ENCODE measurements at places on chromosomes 1 and 21. TPM values are rescaled to one million over a fixed set of nuclear protein-coding genes. Genes with fewer than 3 reads are reported as not detected.

- DNase-seq: no peak
Observed at GRCh38 chr1:228093050-228093906, 9.8 kb downstream of the C1orf35 start.

- no peak for DNase-seq
Observed at GRCh38 chr1:178344513-178345091, 152.2 kb downstream of the CLEC20A start.

DNA sequence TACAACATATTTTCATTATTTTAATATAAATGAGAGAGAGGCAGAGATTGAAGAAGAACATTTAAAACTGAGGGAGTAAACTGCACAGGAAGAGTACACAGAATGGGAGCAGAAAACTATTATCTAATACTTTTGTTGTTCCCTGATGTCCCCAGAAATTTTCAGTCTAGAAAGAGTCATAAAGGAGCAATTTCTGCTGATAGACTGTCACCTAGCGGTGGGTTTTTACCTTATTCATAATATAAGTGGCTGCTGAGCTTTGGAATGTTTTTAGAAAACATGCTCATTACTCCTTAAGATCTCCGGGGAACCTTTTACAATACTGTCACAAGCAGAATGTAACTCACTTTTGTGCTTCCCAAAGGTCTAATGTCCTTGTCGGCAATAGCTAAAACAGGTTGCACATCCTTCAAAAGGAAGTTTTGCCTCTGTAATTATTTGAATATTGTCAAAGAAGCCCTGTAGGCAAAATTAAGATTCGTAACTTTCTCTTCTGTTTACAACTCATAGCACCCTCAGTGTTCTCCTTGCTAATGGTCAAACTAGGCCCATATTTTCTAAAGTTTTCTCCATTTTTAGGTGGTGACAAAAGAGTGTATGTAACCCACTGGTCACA lies 4.9 kb upstream of the NPL start:
- DNase-seq: peak; percentile 75

GRCh38 chr1:217946511-217946910 lies 315.4 kb downstream of the SPATA17 start:
- no peak for DNase-seq

GRCh38 chr1:34362949-34363348 lies 186.2 kb downstream of the C1orf94 start:
- no peak for DNase-seq

GRCh38 chr1:85943526-85943925 lies 213.0 kb downstream of the COL24A1 start:
- no peak for DNase-seq

GRCh38 chr1:198734323-198735008 lies 95.6 kb downstream of the PTPRC start:
- DNase-seq: no peak

- no peak for DNase-seq
Observed at GRCh38 chr1:186768906-186769305, 59.8 kb upstream of the PLA2G4A start.

- peak; percentile 84 for DNase-seq
Observed at GRCh38 chr21:43352568-43353281, 74.2 kb downstream of the SIK1 start.

- peak; percentile 54 for DNase-seq
Observed at GRCh38 chr1:72623299-72623708, 341.0 kb upstream of the NEGR1 start.

- DNase-seq: no peak
Observed at GRCh38 chr1:7929637-7930036, 11.0 kb downstream of the TNFRSF9 start.

- no peak for DNase-seq
Observed at GRCh38 chr1:71492298-71493041, 411.6 kb upstream of the ZRANB2 start.

DNA sequence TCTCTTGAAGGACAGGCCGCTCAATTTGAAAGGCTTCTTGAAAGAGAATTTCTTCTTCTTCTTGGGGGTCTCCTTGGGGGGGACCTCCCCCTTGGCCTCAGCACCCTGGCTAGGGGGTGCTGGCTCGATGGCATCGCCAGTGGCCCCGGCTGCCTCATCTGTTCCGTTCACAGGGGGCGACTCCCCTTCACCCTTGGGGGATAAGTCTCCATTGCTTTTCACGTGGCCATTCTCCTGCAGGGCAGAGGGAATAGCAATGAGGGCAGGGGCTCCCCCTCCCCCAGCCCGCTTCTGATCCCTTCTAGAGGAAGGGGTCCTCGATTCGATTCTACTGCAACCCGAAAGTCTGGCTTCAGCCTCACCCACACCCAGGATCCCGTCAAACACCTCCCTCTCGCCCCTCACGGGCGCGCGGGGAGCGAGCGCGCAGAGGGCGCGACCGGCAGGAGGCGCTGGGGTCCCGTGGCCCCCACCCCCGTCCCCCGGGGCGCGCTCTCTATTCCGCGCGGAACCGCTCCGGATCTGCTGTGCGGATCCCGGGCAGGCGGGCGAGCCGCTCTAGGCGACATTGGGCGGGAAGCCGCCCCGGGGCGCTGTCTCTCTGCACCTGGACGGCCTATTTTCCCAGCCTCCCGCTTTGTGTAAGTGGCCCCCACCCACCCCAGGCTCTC lies 1.0 kb downstream of the MARCKSL1 start:
- peak; percentile 88 for DNase-seq

DNA sequence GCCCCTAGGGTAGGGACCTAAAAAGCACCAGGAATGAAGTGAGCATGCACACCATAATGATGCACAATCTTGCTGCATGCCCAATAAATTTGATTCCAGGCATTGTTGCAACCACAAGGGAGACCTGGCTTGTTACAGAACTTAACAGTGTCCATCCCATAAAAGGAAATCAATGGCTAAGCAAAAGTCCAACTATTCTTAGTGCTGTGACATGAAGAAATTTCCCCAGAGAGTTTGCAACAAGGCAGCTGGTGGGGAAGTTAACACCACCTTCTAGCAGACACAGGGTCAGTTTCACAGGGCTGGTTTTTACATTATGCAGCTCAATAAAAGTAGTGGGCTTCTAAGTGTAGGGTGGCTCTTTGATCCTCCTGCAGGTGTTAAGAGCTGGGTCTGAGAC lies 221.1 kb downstream of the KCNJ6 start:
- no peak for DNase-seq

DNA sequence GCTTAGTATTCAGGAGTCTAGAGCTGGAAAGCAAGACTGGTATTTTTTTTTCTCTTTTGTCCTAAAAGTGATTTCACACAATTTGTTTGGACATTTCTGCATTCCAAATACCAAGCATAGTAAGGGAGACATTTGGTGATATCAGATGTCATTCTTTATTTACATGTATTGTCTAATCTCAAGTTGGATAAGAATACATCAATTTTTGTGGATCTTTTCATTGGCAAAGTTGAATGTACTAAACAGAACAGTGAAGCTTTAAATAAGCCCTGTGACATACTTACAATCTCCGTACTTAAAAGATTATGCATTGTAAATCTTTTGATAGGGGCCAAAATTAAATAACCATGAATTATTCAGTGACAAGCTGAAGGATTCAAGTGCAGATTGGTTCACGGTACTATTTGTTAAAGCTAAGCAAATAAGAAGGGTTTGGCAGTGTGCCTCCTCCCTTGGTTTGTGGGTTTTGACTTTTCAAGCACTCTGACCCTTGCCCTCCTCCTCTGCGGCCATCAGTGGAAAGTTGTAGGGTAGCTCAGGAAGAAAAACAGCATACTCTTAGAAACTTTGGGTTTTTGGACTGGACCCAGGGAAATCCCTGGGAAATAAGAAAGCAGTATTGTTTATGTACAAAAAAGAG lies 663.7 kb downstream of the ADGRL2 start:
- no peak for DNase-seq

- DNase-seq: no peak
Observed at GRCh38 chr1:56403321-56403720, 176.0 kb downstream of the PLPP3 start.

DNA sequence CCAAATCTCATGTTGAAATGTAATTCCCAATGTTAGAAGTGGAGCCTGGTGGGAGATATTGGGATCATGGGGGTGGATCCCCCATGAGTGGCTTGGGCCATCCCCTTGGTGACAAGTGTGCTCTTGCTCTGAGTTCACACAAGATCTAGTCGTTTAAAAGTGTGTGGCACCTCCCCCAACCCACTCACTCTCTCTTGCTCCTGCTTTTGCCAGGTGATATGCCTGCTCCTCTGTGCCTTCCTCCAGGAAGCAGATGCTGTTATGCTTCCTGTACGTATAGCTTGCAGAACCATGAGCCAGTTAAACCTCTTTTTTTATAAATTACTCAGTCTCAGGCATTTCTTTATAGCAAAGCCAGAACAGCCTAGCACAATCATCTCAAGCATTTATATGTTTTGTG lies 23.0 kb upstream of the HSPA13 start:
- DNase-seq: peak; percentile 52

GRCh38 chr1:117540532-117540931 lies 65.3 kb upstream of the TENT5C start:
- peak; percentile 55 for DNase-seq

DNA sequence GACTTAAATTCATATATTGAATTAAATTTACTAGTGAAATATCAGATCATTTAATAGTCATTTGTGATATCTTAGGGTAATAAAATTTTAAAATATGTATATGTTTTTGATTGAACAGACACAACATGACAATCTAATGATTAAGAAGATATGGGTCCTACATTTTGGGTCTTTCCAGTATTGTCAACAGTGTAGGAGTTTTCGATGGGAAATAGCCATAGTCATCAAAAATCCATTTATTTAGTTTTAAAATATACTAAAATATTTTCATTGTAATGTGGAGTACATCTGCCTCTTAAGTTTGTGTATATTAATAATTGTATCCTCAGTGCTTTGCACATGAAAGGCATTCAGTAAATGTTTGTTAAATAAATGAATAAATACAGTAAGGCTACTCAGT lies 14.0 kb downstream of the TRMT13 start:
- no peak for DNase-seq

DNA sequence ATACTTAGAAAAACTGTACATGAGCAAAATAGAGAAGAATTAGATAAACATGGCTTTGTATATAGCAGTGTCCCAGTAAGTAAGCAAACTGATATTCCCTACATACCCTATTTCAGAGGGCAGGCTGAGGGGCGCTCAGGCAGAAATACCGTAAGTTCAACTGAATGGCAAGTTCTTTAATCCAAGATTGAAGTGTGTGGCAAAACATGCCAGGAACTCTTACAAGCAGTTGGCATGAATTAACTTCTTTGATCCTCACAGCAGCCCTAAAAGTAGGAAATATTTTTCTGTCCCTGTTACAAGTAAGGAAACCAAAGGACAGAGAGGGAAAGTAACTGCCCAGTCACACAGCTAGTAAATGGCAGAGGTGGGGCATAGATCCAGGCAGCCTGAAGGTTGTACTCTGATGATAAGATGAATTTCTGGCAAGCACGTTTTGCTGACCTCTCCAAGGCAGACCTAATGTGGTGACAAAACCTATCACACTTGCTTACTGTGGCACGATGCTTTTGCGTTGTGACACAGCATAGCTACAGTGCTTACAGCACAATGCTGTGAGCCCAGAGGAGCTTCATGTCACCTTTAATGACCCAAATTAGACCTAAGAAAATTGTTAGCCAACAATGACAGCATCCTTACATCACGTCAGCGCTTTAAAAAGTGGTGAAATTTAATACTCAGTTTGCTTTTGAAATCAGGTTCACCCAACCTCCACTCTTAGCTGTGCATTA lies 35.0 kb upstream of the THEM4 start:
- no peak for DNase-seq

- DNase-seq: no peak
Observed at GRCh38 chr1:166258017-166258416, 91.2 kb upstream of the FAM78B start.

DNA sequence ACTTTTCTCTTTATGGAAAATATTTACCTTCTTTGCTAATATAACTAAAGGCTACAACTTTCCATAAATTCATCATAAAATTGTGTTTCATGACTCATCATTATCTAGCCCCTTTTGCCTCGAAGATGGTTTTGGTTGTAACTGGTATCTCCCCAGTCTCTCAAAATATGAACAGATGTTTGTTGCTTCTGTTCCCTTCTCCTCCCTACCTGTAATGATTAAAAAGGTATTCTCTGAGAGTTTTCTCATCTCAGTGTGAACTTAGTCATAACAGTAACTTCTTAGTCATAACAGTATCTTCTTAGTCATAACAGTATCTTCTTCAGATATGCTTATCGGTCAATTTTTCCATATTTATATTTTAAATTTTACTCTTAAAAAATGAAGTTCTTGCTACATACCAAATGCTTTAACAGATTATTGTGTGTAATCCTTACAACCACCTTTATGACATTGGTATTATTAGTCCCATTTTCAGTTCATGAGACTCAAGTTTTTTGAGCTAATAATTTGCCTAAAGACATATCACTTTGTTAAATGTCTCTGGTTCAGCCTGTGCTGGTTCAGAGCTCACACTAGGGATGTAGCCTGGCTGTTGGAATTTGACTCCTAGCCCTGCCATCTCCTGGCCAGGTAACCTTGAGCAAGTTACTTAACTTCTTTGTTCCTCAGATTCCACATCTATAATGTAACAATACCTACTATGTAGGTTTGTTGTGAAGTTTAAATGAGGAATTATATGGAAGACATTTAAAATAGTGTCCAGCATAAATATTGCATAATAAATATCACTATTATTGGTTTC lies 32.6 kb downstream of the ATP1B1 start:
- DNase-seq: no peak

GRCh38 chr1:224517171-224517570 lies 82.6 kb upstream of the WDR26 start:
- no peak for DNase-seq

DNA sequence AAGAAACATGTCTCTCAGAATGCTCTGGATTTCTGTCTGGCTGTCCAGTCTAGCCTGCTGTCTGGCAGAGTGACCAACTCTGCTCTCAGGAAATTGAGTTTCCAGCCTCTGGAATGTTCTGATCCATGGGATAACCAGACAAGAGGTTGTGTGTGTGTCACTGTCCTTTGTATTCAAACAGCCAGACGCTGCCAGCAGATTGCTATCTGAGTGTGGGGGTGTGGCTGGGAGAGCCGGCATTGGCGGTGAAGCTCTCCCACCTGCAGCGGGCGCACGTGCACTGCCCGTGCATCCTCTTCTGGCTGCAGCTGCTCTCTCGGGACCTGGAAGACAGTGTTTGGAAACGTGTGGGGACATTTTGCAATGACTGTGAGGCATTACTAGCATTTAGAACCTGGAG lies 26.1 kb downstream of the PKP1 start:
- no peak for DNase-seq

Gene CLEC20A
- not detected for total RNA-seq

Gene FCRL6
- not detected for total RNA-seq

Gene EFNA1
- total RNA-seq: 0.24 TPM

Gene SLC9C2
- not detected for total RNA-seq

Gene CFAP141
- not detected for total RNA-seq

Gene C8B
- total RNA-seq: not detected

Gene CHD1L
- 72.9 TPM for total RNA-seq

Gene PRKAA2
- total RNA-seq: not detected

Gene NR5A2
- total RNA-seq: not detected

Gene RBP7
- total RNA-seq: not detected

Gene IFI44L
- total RNA-seq: 23.5 TPM

Gene TMPRSS3
- total RNA-seq: 58.7 TPM

All from activated CD4-positive, alpha-beta T cell treated with anti-CD3 and anti-CD28 coated beads, Interleukin-2, amount 10 ng/mL, durations not matched to agents 24 days and 14 days (primary cell).